ENCODE measurements at places on chromosomes 6 and 20.

DNA sequence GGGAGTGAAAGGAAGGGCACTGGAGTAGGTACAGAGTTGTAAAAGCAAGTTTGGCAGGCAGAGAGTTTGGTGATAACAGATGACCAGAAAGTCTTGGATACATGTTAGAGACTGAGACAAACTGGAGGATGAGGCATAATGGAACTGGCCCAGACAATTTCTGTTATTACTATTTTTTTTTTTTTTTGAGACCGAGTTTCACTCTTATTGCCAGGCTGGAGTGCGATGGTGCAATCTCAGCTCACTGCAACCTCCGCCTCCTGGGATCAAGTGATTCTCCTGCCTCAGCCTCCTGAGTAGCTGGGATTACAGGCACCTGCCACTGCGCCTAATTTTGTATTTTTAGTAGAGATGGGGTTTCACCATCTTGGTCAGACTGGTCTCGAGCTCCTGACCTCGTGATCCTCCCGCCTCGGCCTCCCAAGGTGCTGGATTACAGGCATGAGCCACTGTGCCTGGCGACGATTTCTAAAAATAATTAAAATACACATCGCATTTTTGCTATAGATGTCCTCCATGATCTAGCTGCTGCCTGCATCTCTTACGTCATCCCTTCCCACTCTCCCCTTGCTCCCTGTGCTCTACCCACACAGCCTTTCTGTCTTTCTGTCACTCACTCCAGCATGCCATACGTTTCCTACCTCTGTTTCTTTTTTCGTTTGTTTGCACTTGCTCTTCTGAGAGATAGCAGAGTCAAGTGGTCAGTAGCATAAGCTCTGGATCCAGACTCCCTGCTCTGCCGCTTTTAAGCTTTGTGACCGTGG is 23.5 kb downstream of the MAPK14 start:
- no peak for DNase-seq

- no peak for DNase-seq
These were observed 8.0 kb upstream of the IER3 start for GRCh38 chr6:30752157-30752927.

DNA sequence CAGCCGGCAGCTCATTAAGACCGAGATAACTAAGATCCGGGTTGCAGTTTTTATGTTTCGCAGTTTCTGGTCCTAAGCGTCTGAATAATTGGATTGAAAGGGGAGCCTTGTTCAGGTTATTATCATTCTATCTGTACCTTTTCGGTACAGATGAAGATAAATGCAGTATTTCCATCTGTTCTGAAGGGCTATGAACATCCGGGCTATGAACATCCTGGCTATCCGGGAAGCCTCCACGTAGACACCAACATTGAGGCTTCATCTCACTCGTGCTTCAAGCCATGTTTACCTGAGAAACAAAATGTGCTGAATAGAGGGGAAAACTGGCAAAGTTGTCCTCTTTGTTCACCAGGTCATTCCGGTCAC is 399 bp upstream of the REPS1 start:
- no peak for DNase-seq

- no peak for DNase-seq
These were observed 14.1 kb downstream of the ANKRD60 start for GRCh38 chr20:58214310-58214709.

- no peak for DNase-seq
These were observed 179.3 kb downstream of the MTFR2 start for GRCh38 chr6:136070815-136071214.

DNA sequence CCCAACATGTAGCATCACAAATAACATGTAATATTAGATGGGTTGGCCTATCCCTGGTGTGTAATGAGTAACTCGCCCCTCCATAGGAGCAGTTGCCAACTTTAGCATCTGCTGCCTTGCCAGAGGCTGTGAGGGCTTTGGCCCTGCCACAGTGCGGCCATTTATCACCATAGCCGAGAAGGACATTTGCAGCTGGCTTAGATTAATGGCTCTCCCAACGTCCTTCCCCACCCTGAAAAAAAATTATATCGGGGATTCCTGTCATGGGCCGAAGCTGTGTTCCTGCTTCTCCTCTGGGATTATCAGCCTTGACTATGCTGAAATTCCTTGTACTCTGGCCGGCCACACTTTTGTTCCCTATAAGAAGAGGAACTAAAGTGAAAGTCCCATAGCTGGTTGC is 7.6 kb upstream of the ADIG start:
- DNase-seq: no peak

GRCh38 chr20:12219798-12220197 is 302.1 kb downstream of the BTBD3 start:
- DNase-seq: no peak

DNA sequence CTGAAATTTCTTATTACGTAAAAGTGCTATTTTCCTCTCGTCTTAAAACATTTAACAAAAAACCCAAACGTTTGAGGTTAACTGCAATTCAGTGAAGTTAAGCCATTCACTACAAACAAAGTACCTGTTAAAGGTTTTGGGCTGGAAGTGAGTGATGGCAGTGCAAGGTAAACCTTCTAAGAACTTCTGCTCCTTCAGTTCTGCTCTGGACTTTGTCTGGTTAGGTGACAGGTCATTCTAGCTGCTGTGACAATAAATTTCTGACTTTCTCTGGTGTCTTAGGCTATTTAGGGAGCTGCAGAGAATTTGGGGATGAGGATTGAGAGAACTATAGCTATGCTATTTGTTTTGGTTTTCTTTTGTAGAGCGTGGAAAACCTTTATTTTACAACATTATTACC is 36.5 kb upstream of the NEDD9 start:
- no peak for DNase-seq

DNA sequence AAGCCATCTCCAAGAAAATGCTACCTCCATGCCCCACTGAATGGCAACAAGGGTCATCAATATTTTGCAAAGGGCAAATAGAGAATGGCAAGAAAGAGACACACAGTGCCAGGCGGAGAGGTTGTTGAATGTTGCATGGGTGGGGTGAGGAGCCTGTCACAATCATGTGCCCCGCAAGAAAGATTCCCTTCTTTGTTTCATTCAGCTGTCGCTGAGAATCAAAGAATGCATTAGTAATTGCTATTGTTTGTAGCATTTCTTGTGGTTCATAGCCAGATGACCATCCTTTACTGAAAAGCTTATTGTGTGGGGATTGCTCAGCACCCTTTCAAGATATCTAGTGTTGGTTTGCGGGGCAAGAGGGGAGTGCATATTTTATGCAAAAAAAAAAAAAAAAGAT is 166.5 kb upstream of the QKI start:
- no peak for DNase-seq

- peak; percentile 73 for DNase-seq
These were observed 876 bp upstream of the TBPL1 start for GRCh38 chr6:133951881-133952814.

DNA sequence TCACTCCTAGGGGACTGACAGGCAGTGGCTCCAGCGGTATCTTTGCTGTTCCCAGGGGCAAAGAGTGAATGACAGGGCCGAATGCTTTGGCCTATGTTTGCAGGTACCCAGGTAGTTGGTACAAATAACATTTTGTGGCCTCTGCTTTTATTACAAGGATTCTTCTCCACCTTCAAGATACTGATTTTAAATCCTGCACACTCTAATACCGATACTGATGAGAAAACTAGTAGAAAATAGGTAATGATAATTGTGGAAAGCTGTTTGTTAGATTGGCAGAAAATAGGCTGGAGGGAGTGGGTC is 772 bp downstream of the HINT3 start:
- no peak for DNase-seq

DNA sequence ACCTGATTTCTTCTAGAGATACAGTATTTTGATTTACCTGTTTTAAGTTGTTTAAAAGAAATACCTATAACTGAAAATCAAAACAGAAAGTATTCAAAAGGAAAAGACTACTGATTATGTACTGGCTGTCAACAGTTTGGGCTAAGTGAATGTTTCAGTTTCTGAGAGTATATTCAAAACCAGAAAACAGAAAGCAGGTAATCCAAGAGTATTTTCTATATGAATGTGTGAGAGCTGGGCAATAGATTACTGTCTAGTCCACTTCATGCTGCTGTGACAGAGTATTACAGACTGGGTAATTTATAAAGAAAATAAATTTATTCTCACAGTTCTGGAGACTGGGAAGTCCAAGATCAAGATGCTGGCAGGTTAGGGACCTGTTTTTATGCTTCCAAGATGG is 261.0 kb downstream of the ARHGAP18 start:
- no peak for DNase-seq

GRCh38 chr6:159929819-159930218 is 39.0 kb downstream of the MAS1 start:
- no peak for DNase-seq

- no peak for DNase-seq
These were observed 41.0 kb downstream of the POU3F2 start for GRCh38 chr6:98875375-98875774.

- DNase-seq: no peak
These were observed 25.4 kb downstream of the TMEM244 start for GRCh38 chr6:129835691-129836090.

GRCh38 chr6:119547024-119547423 is 197.5 kb upstream of the MAN1A1 start:
- no peak for DNase-seq

DNA sequence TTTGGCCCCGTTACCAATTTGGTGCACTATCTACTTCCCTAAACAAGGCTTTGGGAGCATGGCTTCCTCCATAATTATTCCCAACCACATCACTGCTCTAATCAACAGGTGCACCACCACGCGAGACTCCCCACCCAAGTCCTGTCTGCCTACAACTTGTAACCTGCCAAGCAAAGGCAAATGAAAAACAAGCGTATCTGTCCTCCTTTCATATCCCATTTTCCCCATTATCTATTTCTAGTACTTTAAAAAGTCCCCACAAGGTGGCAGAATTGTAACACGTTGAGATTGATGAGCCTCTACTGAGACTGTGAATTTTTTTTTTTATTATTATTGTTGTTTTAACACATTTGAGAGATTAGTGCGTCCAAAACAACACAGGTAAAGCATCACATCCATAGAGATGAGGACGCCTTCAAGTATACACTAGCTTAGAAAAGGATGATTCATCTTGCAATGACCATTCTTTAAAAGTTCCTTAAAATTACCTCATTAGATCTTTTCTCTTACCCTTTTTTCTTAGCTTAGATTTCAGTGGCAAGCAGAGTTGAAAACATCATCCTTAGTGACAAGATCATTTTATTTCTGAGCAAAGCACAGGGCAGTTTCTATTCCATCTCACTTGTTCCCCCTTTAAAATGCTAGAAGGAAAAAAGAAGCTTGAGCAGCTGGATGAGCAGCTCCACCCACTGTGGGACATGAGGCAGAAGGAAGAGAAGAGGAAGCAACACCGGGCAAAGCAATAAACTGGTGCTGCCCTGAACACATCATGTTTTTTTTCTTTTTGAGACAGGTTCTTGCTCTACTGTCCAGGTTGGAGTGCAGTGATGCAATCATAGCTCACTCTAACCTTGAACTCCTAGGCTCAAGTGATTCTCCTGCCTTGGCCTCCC is 210.8 kb downstream of the ARHGAP18 start:
- peak; percentile 6 for DNase-seq

- no peak for DNase-seq
These were observed 152.9 kb downstream of the SOD2 start for GRCh38 chr6:159540152-159540551.

- no peak for DNase-seq
These were observed 285.7 kb downstream of the BTBD9 start for GRCh38 chr6:38354037-38354381.

GRCh38 chr6:167116109-167116837 is 6.6 kb upstream of the CCR6 start:
- no peak for DNase-seq

- peak; percentile 92 for DNase-seq
These were observed 25.1 kb upstream of the CDH22 start for GRCh38 chr20:46333161-46333991.

DNA sequence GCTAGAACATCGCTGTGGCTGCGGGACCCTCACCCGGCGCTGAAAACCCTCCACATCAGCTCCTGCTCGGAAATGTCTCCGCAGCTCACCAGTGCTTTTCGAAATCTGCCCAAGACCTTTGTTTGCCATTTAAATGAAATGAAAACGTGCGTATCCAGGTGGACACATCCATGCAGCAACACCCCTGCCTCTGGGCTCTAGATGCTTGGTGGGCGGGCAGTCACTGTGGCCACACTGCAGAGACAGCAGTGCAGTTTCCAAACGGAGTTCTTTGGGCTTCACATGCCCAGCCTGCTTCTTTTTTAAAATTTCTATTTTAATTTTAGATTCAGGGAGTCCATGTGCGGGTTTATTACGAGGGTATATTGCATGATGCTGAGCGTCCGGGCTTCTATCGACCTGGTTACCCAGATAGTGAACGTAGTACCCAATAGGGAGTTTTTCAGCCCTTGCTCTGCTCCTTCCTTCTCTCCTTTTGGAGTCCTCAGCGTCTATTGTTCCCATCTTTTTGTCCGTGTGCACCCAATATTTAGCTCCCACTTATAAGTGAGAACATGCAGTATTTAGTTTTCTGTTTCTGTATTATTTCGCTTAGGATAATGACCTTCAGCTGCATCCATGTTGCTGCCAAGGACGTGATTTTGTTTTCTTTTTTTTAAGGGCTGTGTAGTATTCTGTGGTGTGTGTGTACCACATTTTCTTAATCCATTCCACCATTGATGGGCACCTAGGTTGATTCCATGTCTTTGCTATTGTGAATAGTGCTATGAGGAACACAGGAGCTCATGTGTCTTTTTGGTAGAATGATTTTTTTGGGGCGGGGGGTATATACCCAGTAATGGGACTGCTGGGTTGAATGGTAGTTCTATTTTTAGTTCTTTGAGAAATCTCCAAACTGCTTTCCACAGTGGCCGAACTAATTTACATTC is 4.8 kb upstream of the TUBB2B start:
- peak; percentile 62 for DNase-seq

DNA sequence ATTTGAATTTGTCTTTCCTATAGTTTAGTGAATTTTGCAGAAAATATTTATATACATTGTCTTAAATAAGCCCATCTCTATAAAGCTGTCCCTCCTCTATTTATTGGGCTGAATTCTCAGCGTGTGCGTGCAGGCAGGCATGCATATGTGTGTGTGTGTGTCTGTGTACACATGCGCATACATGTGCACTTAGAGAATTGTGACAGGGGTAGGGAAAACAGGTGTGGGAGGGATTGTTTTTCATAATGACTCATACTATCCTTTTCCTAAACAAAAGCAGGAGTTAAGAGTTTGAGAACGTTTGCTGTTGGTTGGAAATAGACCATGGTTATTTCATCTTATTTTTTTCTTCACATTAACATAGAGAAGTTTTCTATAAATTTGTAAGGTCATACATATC is 43.4 kb upstream of the FABP7 start:
- no peak for DNase-seq

- DNase-seq: no peak
These were observed 933.4 kb downstream of the TFAP2A start for GRCh38 chr6:9481292-9482029.

DNA sequence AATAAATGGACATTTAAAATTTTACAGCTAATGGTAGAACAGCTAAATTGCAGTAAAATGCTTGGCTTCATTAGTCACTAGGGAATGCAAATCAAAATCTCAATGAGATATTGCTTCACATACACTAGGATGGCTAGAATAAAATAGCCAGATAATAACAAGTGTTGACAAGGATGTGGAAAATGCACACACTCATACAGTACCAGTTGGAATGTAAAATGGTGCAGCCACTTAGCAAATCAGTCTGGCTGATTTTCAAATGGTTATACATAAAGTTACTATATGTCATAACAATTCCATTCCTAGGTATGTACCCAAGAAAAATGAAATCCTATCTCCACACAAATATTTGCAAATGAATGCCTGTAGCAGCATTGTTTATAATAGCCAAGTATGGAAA is 452.1 kb downstream of the HDGFL1 start:
- no peak for DNase-seq

- no peak for DNase-seq
These were observed 447.5 kb upstream of the HSF2 start for GRCh38 chr6:121951918-121952379.

GRCh38 chr6:138162111-138162954 is 594 bp downstream of the ARFGEF3 start:
- no peak for DNase-seq

- DNase-seq: no peak
These were observed 35.6 kb upstream of the SLCO4A1 start for GRCh38 chr20:62606551-62607201.

Data from cerebellum (tissue), 4 donors.